ENCODE measurements at places on chromosomes 12 and 14.

- no peak overlapping the region for H3K4me3 ChIP-seq
- no peak overlapping the region for H3K27ac ChIP-seq
- H3K4me1 ChIP-seq: peaks cover 9% of the 10 kb centered on the region
- peak; percentile 52 for DNase-seq
- H3K36me3 ChIP-seq: peaks cover 10% of the 10 kb centered on the region
These were observed 58.2 kb downstream of the BEGAIN start for GRCh38 chr14:100528962-100529560.

- H3K27me3 ChIP-seq: no peaks in the 10 kb centered on the region
- no peak overlapping the region for H3K4me3 ChIP-seq
- no peak for DNase-seq
- H3K27ac ChIP-seq: no peak overlapping the region
- no peaks in the 10 kb centered on the region for H3K4me1 ChIP-seq
- H3K36me3 ChIP-seq: no peaks in the 10 kb centered on the region
These were observed 9.4 kb upstream of the YBX3 start for GRCh38 chr12:10732549-10732948.

DNA sequence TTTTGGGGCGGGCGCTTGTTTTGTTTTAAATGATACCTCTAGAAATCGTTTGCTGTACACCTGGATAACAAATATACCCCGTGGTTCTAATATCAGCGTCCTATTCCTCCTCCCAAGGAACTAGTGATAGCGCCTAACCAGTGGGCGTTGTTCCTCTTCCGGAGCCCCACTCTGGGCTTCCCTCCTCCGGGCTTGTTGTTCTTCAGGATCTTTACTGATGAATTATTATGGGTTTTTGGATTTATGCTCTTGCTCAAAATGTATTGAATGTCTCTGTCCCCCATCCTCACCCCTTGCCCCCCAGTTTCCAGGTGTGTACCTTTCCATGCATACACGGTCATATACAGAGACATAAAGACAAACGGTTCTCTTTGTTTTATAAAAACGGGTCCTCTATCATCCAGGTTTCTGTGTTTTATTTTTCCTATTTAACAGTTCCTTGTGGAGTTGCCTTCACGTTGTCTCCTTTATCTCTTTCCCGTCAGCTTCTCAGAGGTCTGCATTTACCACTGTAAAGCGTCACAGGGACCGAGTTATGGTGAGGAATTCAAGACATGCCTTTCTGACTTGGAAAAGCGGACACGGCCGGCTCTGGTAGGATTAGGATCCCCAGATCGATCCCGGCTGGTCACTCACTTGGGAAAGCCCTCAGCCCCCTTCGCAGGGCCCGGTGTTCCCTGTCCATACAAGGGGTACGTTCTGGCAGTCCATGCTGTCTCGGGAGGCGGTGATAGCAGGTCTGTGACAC lies 655 bp upstream of the PLEKHG3 start:
- H3K4me3 ChIP-seq: peak overlapping the region; percentile 87
- no peaks in the 10 kb centered on the region for H3K27me3 ChIP-seq
- H3K27ac ChIP-seq: peak overlapping the region; percentile 93
- peaks cover 24% of the 10 kb centered on the region for H3K4me1 ChIP-seq

GRCh38 chr12:11840366-11840765 lies 190.9 kb downstream of the ETV6 start:
- H3K27me3 ChIP-seq: no peaks in the 10 kb centered on the region
- peak overlapping the region; percentile 80 for H3K27ac ChIP-seq
- no peak for DNase-seq
- H3K4me1 ChIP-seq: peaks cover 15% of the 10 kb centered on the region
- H3K4me3 ChIP-seq: no peak overlapping the region
- no peaks in the 10 kb centered on the region for H3K36me3 ChIP-seq

- no peaks in the 10 kb centered on the region for H3K4me1 ChIP-seq
- H3K36me3 ChIP-seq: no peaks in the 10 kb centered on the region
- no peak overlapping the region for H3K27ac ChIP-seq
- no peak overlapping the region for H3K4me3 ChIP-seq
These were observed 379.2 kb upstream of the OR4E1 start for GRCh38 chr14:22052795-22053194.

DNA sequence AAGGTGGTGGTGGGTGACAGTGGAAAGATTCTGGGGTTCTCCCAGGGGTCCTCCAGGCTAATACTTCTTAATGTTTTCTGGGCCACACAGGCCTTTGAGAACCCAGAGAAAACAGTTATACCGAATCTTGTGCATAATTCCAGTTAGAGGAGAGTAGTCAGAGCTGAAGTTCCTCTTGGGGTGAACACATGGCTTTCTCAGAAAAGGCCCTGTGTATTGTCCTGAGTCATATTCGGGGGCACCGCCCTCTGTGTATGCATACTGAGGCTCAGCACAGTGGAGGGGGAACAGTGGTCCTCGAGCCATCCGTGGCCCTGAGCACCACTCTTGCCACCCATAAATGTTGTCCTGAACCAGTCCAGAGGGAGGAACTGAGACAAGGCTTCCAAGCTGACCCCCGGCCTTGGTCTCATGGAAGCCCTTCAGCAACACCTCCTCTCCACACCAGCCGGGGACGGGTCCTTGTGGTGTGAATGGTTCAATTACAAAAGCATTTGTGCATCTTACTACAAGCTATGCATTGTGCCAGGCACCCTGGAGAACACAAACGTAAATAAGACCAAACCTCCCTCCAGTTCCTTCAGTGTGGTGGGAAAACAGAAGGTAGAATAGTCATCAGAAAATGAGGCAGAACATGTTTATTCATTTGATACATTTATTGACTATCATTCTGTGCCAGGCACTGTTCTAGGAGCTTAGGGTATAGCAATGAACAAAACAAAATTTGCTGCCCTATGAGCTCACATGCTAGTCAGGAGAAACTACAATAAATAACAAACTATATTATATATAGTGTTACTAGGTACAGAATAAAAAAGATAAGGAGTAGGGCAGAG lies 9.9 kb downstream of the DHRS2 start:
- no peaks in the 10 kb centered on the region for H3K27me3 ChIP-seq
- H3K4me3 ChIP-seq: no peak overlapping the region
- DNase-seq: no peak
- no peaks in the 10 kb centered on the region for H3K36me3 ChIP-seq
- no peak overlapping the region for H3K27ac ChIP-seq
- H3K4me1 ChIP-seq: no peaks in the 10 kb centered on the region

DNA sequence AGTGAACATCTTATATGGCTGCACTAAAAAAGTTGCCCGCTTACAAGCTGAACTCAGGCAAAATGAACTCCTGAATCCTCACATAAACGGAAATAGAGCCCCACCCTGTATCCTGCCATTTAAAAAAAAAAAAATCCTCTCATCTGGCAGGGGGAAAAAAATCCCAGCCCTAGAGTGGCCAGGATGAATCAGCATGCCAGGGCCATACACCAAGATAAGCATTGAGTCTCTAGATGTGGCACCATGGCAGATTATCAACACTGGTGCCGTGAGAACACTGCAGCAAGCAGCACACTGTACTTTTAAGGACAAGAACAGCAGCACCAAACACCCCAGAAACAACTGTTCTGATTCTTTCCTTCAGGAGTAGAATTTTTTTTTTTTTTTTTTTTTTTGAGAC lies 65.5 kb downstream of the RASSF3 start:
- H3K36me3 ChIP-seq: no peaks in the 10 kb centered on the region
- no peak overlapping the region for H3K27ac ChIP-seq
- H3K27me3 ChIP-seq: no peaks in the 10 kb centered on the region
- H3K4me1 ChIP-seq: peaks cover 59% of the 10 kb centered on the region
- no peak overlapping the region for H3K4me3 ChIP-seq
- DNase-seq: peak; percentile 76

- H3K4me3 ChIP-seq: no peak overlapping the region
- no peaks in the 10 kb centered on the region for H3K27me3 ChIP-seq
- DNase-seq: no peak
- H3K4me1 ChIP-seq: no peaks in the 10 kb centered on the region
- no peaks in the 10 kb centered on the region for H3K36me3 ChIP-seq
- no peak overlapping the region for H3K27ac ChIP-seq
These were observed 182.5 kb downstream of the GXYLT1 start for GRCh38 chr12:41962171-41962572.

DNA sequence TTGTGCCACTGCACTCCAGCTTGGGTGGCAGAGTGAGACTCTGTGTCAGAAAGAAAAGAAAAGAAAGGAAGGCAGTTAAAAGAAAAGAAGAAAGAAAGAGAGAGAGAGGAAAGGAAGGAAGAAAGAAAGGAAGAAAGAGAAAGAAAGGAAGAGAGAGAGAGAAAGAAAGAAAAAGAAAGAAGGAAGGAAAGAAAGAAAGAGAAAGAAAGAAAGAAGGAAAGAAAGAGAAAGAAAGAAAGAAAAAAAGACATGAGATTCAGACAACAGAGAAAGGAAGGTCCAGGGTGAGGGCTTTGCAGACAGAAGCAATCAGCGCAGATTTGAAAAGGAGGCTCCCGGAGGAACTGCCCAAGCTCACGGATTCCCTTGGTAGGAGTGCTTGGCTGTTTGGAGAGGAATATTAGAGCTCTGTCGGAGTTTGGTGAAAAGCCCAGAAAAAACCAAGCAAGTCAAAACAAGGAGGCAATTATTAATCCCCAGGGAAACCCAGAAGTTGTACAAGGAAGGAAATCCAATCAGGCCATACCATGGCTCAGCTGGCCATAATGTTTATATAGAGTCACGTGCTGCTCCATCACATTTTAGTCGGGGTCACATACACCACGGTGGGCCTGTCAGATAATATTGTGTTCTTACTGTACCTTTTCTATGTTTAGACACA lies 11.6 kb upstream of the CCDC85C start:
- H3K4me1 ChIP-seq: peaks cover 3% of the 10 kb centered on the region
- H3K36me3 ChIP-seq: no peaks in the 10 kb centered on the region
- no peak overlapping the region for H3K27ac ChIP-seq
- no peaks in the 10 kb centered on the region for H3K27me3 ChIP-seq
- no peak overlapping the region for H3K4me3 ChIP-seq

GRCh38 chr12:57342207-57342691 lies 88.6 kb downstream of the R3HDM2 start:
- H3K4me1 ChIP-seq: peaks cover 6% of the 10 kb centered on the region
- H3K4me3 ChIP-seq: no peak overlapping the region
- DNase-seq: no peak
- no peak overlapping the region for H3K27ac ChIP-seq

GRCh38 chr14:92560106-92560865 lies 46.7 kb downstream of the RIN3 start:
- H3K27me3 ChIP-seq: no peaks in the 10 kb centered on the region
- H3K4me3 ChIP-seq: no peak overlapping the region
- no peaks in the 10 kb centered on the region for H3K4me1 ChIP-seq

GRCh38 chr14:105447651-105448640 lies 26.7 kb upstream of the CRIP2 start:
- no peak for DNase-seq
- H3K4me1 ChIP-seq: no peaks in the 10 kb centered on the region
- H3K27ac ChIP-seq: no peak overlapping the region

DNA sequence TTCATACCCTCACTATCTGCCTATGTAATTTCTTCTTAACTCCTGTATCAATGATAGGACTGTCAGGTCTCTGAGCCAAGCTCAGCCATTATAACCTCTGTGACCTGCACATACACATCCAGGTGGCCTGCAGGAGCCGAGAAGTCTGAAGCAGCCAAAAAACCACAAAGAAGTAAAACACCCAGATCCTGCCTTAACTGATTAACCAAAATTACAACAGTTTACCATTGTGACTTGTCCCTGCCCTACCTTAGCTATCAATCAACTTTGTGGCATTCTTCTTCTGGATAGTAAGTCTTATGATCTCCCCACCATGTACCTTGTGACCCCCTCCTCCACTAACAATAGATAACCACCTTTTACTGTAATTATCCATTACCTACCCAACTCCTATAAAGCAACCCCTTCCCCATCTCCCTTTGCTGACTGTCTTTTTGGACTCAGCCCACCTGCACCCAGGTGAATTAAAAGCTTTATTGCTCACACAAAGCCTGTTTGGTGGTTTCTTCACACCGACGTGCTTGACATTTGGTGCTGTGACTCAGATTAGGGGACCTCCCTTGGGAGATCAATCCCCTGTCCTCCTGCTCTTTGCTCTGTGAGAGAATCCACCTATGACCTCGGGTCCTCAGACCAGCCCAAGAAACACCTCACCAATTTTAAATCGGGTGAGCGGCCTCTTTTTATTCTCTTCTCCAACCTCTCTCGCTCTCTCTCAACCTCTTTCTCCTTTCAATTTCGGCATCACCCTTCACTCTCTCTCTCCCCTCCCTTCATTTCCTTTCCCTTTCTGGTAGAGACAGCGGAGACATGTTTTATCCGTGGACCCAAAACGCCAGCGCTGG lies 11.5 kb upstream of the LGMN start:
- no peak overlapping the region for H3K27ac ChIP-seq
- no peaks in the 10 kb centered on the region for H3K36me3 ChIP-seq
- H3K4me3 ChIP-seq: no peak overlapping the region
- DNase-seq: no peak
- H3K4me1 ChIP-seq: no peaks in the 10 kb centered on the region

DNA sequence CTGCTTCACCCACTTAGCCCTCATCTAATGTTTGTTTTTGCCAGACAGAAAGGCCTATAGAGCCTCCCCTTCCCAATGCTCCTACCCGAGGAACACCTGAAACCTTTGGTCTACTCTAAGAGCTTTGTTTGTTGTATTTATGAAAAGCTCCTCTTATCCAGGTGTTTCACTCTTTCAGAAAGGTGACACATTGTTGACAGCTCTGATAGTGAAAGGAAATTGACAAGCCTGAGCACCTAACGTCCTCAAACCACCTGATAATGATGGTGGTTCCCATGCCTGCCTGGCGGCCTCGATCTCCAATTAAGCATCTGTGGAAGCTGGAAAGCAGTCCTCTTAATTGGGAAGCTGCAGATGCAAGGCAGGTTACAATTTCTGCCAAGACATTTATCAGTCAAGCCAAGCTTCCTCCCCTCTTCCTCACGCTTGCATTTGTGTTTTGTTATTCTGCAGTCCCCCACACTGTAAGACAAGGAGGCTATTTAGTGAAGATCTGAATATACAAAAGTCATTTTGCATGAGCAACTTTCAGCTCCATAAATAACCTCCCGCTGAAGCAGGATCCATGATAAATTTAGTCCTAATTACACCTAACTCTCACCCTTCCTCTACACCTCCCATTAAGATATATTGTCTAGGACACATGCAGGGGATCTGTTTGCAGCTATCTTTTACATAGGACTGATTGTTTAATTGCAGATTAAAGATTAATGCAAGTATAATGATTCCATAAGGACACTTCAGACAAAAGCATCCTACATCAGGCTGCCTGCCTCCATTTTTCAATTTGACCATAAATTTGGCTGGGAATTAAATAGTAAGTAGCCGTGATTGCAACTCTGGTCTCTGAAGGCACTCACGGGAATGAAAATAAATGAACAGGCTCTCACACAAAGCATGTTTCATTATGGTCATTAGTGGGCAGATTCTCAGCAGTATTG lies 288.6 kb downstream of the PDZRN4 start:
- no peaks in the 10 kb centered on the region for H3K36me3 ChIP-seq
- H3K27ac ChIP-seq: no peak overlapping the region
- no peaks in the 10 kb centered on the region for H3K27me3 ChIP-seq
- no peak overlapping the region for H3K4me3 ChIP-seq
- no peak for DNase-seq

Data from pancreas (tissue), 10 donors.